ENCODE measurements at places on chromosomes 4 and X.

DNA sequence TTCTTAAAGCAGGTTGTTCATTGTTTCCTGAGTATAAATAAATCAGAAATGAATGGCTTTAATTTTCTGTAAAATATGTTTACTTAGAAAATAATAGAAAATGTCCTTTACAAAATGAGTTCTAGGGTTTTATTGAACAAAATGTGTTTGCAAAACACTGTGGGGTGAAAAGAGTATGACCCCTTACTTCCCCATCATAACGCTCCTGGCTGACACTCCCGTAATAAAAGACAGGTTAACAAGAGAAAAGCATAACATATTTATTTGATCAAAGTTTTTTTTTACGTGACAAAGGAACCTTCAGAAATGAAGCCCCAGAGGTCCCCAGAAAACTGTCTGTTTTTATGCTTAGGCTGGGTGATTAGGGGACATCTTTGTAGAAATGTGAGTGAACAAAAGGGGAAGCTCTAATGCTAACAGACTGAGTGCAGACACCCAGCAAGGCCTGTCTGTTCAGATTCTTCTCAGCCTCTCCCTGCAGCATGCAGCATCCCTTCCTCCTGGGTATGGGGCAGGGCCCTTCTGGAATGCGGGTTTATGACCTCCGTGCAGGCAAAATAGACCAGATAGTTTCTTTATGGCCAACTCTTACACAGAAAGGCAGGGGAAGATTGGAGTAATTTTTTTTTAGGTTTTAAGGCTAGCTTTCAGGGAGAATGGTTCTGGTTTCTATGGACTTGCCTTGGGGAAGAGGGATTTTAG is 26.1 kb downstream of the ZFP42 start:
- no peak for DNase-seq

DNA sequence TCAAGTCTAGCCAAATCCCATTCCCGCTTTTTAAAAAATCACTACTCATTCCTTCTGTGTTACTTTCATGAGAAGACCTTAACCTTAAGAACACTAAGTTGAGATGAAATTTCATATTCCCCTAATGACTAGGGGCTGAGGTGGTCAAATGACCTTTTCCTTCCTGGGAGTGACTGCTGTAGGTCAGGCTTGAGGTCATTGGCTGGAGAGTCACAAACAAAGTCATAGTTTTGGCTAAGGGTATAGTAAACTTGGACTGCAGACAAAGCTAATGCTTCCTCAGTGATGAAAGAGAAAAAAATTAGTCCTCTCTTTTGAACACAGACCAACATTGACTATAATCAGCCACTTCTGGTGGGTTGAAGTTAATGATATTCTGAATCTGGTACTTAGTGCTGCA is 16.0 kb upstream of the FGF2 start:
- no peak for DNase-seq

DNA sequence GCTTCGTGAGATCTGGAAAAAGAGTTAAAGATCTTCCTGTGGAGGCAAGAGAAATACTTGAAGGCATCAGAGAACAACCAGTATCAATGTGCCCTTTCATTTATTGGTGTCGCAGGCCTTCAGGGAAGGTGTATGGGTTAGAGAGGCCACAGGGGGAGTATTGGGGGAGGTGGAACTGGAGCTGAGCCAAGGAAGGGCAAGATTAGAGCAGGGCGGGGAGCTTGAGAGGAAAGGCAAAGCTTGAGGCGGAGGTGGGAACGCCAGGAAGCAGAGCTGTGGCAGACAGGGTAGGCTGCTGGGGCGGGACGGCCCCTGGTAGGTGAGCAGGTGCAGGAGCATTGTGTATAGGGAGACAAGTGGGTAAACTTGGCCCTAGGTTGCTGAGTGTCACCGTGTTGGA is 329.9 kb downstream of the ARHGAP10 start:
- DNase-seq: no peak

- no peak for DNase-seq
Observed at GRCh38 chrX:97700547-97700946, 816.8 kb downstream of the RPA4 start.

DNA sequence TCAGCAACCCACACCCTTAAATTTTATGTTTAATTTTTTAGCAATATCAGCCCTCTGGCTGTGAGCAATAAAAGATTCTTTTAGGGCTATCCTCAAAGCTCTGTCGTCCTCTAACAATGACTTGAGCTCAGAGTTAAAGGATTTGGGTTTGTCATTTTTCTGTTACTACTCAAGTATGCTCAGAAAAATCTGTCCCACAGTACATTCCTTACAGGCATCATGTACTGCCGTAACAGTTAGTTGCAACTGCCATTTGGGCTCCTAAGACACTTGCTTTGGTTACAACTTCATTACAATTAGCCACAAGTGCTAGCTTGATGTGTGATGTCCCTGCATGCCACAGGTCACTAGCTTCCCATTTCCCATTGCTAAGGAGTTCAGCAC is 33.2 kb downstream of the COQ2 start:
- no peak for DNase-seq
